D721Med (cell line): ENCODE measurements at places on chromosomes 5 and 9.

GRCh38 chr5:79508794-79509193, 5.1 kb downstream of the HOMER1 start:
- no peak for DNase-seq

DNA sequence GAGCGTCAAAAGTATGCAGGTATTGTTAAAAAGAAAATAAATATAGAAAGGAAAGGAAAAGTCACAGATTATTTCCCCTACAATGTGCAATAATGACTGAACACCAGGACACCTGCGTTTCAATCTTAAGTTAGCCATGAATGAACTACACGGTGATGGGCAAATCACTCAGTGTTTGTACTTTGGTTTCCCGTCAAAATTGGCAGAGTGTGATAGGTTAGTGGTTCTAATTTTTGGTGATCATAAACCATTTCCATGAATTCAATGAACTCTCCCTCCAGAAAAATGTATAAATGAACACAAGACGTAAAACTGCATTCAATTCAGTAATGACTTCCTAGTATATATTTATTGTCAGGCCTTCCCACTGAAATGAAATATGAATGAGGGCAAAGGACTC, 59.0 kb upstream of the ITGA1 start:
- DNase-seq: no peak

DNA sequence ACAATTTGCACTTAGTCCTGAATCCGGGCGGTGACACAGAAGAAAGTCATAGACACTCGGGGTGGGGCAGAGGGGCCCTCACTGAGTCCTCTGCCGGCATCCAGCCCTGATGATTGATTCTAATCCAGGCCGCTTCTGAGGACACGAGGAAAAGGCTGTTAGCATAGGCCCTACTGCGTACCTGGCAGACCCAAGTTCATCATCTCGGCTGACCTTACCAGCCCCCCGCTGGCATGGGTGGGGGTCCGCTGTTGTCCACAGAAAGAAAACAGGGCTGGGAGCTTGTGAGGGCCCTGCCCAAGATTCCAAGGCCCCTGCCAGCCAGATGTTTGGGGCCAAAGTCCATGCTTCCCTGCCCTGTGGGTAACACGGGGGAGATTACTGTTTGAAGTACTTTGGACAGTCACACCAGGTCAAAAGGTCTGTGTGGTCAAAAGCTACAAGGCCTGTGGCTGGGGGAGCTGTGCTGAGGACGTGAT, 24.5 kb downstream of the ERGIC1 start:
- DNase-seq: no peak

DNA sequence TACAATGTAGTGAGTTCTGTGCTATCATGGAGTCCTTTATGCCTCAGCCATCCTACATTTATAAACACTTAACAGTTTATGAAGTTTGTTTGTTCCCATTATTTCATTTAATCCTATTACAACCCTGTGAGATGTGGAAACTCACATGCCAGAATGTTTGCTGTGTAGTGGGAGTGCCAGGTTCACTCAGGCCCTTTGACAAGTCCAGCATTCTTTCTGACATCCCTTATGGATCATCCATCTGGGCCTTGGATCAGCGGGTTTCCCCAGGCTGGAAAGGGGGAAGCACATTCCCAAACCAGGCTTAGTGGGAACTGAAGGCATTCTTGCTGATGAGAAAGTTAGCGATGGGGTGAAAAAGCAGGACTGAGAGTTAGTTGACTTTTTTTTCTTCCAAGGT, 128.1 kb upstream of the OTULINL start:
- no peak for DNase-seq

DNA sequence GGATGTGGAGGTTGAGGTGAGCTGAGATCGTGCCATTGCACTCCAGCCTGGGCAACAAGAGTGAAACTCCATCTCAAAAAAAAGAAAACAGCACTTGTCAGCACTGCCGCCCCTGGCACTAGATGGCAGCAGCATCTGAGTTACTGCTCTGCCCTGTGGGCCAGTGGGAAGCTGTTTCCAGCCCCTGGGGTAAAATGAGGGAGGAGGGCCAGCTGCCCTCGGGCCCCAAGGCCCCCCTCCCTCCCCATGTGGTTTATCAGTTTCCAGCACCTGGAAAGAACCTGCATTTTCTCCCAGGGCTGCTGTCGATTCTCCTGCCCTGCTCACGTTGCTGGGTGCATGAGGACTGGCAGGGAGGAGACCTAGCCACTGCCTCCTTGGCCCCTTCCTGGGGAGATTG, 13.2 kb upstream of the CEL start:
- DNase-seq: no peak

- DNase-seq: no peak
Observed at GRCh38 chr5:150146862-150147601, 8.6 kb downstream of the PDGFRB start.

DNA sequence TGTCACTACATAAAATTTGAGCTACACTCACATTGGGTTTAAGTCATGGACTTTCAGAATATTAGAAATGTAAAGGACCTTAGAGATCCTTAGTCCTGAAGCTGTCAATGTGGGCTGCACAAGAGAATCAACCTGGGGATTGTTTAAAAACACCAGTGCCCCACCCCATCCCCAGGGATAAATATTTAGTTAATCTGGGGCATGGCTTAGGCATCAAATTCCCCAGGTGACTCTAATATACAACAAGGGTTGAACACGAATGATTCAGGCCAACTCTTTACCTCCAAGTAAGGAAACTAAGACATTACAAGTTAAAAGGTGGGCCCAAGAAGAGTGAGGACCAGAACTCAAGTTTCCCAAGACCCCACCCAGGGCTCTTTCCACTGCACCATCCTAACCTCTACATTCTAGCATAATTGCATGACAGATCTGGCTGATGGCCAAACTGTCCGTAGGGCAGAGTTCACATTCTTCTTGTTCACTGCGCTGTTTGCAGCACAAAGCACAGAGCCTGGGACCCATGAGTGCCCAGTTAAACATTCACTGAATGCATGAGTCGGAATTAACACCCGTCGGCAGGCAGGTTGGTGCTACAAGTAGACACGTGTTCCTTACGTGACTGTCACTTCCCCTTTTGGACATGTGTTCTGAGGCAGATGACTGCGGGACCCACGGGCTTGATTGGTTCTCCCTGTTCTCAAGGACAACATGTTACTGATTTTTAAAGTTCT, 25.2 kb downstream of the CYFIP2 start:
- no peak for DNase-seq

DNA sequence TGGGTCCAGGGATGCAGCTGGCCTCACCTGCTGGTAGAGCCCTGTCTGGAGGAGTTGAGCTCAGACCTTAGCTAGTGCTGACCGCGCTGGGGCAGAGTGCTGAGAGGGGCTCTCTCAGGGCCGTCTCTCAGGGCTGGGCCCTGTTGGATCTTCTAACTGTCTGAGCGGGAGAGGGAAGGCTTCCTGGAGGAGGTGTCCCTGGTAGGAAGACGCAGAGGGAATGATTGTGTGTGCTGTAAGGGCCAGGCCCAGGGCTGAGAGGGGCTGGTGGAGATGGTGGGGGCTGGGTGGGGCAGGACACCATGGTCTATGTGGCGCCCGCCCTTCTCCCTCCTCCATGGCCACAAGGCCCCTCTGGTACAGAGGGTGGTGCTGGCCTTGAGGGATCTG, 55.0 kb downstream of the RXRA start:
- DNase-seq: no peak

DNA sequence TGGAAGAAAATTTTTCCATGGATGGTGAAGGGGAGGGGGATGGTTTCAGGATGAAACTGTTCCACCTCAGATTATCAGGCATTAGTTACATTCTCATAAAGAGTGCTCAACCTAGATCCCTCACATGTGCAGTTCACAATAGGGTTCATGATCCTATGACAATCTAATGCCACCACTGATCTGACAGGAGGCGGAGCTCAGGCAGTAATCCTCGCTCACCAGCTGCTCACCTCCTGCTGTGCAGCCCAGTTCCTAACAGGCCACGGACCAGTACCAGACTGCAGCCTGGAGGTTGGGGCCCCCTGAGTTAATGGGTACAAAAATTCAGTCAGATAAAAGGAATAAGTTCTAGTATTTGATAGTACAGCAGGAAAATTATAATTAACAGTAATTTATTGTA, 337.2 kb downstream of the NPR3 start:
- DNase-seq: no peak

- DNase-seq: no peak
Observed at GRCh38 chr5:80853413-80853812, 106.8 kb upstream of the RASGRF2 start.

- no peak for DNase-seq
Observed at GRCh38 chr5:166758151-166758550, 1533.3 kb upstream of the WWC1 start.

DNA sequence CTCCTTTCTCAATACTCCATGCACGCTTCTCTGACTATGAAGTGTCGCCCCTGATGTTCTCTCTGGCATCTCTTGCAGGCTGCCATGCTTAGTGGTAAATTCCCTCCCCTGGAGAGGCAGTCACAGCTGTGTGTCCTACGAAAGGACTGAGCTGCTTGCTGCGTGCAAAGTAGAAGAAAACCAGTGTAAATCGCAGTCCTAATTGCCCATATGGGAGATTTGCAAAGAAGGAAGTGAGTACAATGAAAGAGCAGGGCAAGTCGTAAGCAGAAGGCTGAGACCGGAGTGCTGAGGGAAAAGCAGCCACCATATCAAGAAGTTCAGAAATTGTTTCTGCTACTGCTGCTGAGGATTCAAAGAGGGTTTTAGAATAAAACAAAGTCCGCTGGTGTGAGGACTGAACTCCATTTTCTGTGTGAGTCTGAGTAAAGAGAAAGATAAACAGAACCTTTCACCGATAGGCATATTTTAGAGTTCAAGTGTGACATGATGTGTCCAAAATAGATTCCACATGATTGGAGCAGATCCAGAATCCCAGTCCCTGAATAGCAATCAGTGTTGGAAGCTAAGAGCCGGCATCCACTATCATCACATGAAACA, 507.8 kb upstream of the MPDZ start:
- no peak for DNase-seq

- DNase-seq: peak; percentile 41
Observed at GRCh38 chr9:96317335-96317980, 15.5 kb upstream of the HSD17B3 start.

DNA sequence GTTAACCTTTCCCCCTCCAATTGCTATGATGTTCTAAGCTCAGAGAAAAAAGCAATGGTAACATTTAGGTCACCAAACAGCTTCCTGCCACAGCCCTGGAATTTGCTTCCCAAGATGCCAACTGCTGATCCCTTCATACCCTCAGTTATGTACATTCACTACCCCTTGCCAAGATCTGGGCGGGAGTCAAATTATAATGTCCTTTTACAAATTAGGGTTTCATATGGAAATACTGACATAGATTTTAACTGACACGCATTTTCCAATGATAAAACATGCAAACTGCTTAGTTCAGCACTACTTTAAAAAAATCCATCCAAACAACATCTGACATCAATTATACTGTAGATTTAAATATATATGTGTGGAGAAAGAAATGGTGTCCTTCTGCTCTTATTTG, 5.0 kb downstream of the LOX start:
- no peak for DNase-seq

DNA sequence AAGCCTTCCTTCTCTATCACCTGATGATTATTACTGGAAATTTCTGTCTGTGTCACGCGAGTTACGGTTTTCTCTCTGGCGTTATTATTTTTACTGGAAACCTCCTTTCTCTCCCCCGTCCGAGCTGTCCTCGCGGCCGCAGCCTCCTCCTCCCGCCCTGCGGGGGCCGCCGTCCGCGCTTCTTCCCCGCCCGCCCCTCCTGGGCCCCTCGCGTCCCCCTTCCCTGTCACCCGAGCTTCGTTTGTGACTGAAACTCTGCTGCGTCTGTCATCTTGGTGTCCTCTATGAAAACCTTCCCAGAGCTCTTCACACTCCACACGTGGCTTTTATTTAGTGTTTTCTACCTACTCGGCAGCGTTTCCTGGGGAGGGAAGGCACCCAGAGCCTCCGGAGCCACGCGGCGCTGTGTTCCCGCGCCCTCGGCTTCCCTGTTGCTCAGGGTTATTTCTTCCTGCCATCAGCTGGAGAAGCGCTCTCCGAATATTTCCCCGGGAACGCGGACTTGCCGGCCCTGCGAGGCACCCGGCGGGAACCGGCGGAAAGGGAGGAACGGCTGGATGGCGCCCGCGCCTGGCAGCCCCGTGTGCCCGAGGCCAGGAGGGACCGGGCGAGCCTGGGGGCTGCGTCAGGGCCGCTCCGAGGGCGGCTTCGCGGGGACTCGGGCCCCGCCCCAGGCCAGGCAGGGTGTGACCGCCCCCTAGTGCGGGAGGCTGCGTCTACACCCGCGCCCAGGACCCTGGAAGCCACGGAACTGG, 33.9 kb downstream of the TRIP13 start:
- no peak for DNase-seq

DNA sequence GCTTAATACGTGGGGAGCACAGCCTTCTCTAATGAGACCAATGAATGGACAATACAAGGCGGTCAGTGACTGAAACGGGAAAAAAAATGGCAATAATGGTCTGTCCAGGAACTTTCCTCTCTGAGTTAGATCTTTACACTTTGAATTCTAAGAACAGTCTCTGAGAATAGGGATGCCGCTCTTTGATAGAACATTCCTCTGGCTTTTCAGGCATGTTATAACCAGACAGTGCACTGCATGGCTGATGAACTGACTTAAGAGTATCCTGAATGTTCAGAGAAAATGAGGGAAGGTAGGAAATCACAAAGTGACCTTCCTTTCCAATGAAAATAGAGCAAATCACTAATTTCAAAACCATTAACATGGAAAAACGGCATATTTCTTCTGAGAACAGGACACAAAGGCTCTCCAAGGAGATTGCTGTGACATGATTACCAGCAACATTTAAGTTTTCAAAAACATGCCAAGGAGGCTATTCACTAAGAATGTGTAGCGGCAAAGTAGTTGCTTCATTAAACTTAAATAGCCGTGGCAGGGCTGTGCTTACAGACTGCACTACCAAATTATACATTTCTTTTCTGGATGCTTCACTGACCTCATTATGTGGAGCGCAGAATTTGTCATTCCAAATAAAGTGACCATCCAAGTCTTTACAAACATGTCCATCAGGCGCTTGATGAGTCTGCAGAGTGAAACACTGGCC, 105.9 kb downstream of the MARCHF3 start:
- DNase-seq: no peak

DNA sequence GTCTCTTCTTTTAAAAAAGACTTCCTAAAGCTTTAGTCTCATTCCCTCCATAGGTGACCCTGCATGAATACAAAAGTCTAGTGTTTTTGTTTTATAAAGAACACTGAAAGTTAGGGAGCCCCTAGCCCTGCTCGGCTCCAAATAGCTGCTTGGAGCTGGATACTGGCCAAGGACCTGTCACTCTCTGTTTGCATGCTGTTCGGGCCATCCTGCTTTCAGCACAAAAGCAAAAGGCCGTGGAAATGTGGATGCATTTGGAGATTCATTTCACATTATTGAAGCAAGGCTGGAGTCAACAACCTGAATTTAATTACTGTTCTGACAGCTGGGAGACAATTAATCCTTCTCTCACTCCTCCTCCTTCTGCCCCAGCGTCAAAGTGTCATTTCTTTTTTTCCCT, 151.7 kb upstream of the NMUR2 start:
- no peak for DNase-seq

GRCh38 chr5:124760608-124761007, 14.2 kb upstream of the ZNF608 start:
- no peak for DNase-seq

- no peak for DNase-seq
Observed at GRCh38 chr5:176822793-176823481, 12.6 kb downstream of the UNC5A start.
